ENCODE measurements at places on chromosomes 16 and 17. TPM values are rescaled to one million over a fixed set of nuclear protein-coding genes. Genes with fewer than 3 reads are reported as not detected.
A peak's percentile ranks its signal among the peaks of the same experiment; 100 is the strongest.

The LYZL6 gene
- not detected for total RNA-seq

The PRSS21 gene
- 0.28 TPM for total RNA-seq

DNA sequence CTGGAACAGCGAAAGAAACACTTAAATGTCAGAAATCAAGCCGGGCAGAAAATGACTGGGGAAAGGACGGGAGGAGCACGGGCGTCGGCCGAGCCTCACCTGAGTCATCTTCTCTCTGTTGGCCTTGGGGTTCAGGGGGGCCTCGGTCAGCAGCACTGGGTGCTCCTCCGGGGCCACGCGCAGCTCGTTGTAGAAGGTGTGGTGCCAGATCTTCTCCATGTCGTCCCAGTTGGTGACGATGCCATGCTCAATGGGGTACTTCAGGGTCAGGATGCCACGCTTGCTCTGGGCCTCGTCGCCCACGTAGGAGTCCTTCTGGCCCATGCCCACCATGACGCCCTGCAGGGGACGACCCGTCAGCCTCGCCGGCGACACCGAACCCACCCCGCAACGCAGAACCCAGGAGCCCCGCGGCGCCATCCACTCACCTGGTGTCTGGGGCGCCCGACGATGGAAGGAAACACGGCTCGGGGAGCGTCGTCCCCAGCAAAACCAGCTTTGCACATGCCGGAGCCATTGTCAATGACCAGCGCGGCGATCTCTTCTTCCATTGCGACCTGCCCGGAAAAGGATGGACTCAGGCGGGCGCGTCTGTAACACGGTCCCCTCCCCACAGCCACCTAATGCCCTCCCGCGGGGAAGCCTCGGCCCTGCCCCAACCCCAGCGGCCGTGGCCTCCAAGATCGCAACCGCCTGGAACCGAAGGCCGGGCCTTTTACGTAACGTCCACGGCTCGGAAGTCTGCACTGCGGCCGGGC is 616 bp downstream of the ACTG1 start:
- H3K4me3 ChIP-seq: peak overlapping the region; percentile 86
- no peaks in the 10 kb centered on the region for H3K27me3 ChIP-seq
- DNase-seq: no peak
- peaks cover 49% of the 10 kb centered on the region for H3K4me1 ChIP-seq
- H3K36me3 ChIP-seq: peaks cover 46% of the 10 kb centered on the region
- H3K27ac ChIP-seq: peak overlapping the region; percentile 88

DNA sequence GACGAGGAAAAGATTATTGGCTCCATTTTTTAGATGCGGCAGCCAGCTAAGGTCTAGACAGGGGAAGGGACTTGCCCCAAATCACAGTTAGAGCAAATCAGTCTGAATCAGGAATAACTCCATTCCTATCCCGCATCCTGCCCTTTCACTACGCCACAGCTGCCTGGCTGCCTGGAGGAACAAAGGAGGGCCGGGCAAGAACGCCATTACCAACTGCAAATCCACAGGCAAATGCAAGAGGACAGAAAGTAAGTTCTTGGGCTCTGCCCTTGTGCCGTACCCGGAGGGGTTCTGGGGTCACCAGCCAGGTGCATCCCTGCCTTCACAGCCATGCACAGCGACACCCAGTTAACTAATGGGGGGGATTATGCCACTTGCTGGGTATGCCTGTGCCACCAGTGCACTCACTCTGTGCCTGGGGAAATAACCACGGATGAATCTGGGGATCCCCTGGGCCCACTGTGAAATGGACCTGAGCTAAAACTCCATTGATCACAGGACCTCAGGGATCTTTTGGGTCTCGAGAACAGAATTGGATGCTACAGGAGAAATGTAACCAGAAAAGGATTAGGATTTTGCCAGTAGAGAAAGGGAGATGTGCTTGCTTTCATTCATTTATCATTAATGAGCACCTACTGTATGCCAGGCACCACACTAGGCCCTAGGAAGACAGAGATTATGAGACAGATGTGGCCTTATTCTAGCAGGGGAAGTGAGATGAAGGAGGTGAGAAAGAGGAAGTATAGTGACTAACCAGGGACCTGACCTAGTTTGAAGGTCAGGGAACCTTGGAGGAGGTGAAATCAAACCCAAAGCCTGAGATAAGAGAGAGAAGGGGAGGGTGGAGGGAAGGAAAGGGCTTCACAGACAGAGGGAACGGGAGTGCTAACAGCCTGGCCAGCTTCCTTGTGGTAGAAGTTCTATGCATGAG is 17.7 kb downstream of the BCL7C start:
- peaks cover 36% of the 10 kb centered on the region for H3K36me3 ChIP-seq
- no peak for DNase-seq
- peak overlapping the region; percentile 90 for H3K27ac ChIP-seq
